ENCODE measurements at places on chromosomes 3 and 15.

DNA sequence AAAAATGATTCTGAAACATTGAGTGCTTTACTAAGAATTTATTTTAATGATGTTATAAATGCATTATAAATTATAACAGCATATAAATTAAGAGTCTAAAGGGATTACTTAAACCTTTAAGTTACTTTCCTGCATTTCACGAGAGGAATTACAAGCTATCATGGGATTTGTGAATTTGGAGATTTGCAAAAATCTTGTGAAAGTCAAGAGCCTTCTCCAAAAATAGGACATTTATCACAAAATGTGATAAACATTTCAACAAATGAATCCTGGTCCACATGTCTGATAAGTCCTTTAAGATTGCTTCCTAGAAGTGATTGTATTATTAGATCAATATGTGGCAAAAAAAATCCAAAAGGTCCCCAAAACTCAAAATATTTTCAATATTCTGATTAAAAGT lies 154.5 kb downstream of the ATP8B4 start:
- DNase-seq: no peak

GRCh38 chr3:183618542-183618941 lies 16.9 kb upstream of the KLHL24 start:
- no peak for DNase-seq

DNA sequence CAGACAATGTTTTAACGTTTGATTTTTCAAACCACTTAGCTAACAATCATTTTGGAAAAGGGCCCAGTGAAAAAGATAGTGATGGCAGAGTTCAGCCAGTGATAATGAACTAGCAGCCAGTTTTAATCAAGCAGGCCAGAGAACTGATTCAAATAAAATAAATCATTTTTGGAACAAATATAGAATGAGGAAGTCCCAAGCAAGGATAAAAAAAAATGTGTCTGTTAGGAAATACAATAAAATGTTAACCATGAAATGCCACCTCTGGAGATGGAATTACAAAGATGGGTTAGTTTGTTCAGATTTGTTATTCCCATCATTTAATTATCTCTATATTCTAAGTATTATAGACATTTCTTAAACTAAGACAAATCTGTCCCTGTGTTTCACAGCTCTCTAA lies 1.1 kb downstream of the HERC1 start:
- DNase-seq: no peak

GRCh38 chr3:159879146-159879545 lies 109.5 kb upstream of the IL12A start:
- no peak for DNase-seq

GRCh38 chr3:88117683-88118082 lies 32.1 kb upstream of the C3orf38 start:
- DNase-seq: no peak

GRCh38 chr15:60576044-60576443 lies 97.1 kb upstream of the ICE2 start:
- DNase-seq: no peak

DNA sequence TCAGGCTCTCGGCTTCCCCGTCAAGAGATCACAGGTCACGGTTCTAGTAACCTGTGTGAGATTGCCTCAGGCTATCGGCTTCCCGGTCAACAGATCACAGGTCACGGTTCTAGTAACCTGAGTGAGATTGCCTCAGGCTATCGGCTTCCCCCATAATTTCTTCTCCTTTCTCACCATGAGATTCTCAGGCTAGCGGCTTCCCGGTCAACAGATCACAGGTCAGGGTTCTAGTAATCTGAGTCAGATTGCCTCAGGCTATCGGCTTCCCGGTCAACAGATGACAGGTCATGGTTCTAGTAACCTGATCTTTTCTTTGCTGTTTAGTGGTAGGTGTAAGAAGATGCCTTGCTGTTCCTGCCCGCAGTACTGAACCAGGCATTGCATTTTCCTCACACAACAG lies 418.2 kb upstream of the ZNF717 start:
- DNase-seq: no peak

All from NCI-H2081 (cell line).